ENCODE measurements at places on chromosomes 2 and 18.

GRCh38 chr2:14540015-14540414 is 92.5 kb upstream of the LRATD1 start:
- DNase-seq: no peak

DNA sequence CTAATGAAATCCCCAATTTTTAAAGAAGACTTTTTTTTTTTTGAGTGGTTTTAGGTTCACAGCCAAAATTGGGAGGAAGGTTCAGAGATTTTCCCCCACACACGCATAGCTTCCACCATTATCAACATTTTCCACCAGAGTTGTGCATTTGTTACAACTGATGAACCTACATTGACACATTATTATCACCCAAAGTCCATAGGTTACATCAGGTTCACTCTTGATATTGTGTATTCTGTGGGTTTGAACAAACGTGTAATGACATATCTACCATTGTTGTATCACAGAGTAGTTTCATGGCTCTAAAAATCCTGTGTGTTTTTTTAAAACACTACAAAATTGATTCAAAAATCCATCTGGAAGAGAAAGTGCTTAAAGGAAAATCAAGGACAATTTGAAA is 101.8 kb downstream of the TANC1 start:
- no peak for DNase-seq

GRCh38 chr2:9707008-9707407 is 76.2 kb upstream of the YWHAQ start:
- no peak for DNase-seq

DNA sequence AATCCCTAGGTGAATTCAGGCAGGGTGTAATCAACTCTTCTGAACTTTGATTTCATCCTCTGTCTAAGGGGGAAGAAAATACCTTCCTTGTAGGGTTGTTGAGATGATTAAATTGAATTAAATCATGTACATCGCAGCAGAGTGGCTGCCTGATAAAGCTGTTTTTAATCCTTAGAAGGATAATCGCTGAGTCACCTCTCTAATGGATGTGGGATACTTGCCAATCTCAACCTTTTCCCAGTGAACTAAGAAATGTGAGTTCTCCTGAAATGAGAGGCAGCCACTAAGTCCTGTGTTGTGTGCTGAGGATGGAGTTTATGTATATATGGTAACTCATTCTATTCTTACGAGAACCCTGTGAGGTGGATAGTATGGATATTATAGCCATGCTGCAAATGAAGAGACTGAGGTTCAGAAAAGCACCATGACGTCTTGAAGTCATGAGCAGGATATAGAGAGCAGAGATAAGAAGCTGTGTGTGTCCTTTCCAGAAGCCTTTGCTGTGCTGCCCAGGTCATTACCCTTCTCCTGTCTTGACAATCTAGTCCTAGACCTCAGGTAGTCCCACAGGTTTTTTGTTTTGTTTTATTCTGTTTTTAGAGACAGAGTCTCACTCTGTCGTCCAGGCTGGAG is 93.3 kb downstream of the HNRNPLL start:
- no peak for DNase-seq

All from SHP77 treated with DMSO at 0.1 percent for 48 hours (cell line).